Bladder microvascular endothelial cell (primary cell): ENCODE measurements at places on chromosomes 11 and 22. TPM values are rescaled to one million over a fixed set of nuclear protein-coding genes. Genes with fewer than 3 reads are reported as not detected.

Gene CHCHD10
- 2.8 and 5.4 TPM in 2 replicates for total RNA-seq

Gene RAB3IL1
- 1.6 and 2.8 TPM in 2 replicates for total RNA-seq

Gene ANO5
- total RNA-seq: under 0.01 and 0.44 TPM in 2 replicates

Gene APOL5
- not detected in 2 replicates for total RNA-seq
